Stimulated activated CD4-positive, alpha-beta T cell treated with anti-CD3 and anti-CD28 coated beads, Interleukin-4, amount 100 ng/mL, for 4 hours (primary cell): ENCODE measurements at places on chromosomes 6 and 20.
A peak's percentile ranks its signal among the peaks of the same experiment; 100 is the strongest.

GRCh38 chr20:57879779-57880570, 170.2 kb upstream of the PMEPA1 start:
- no peak for DNase-seq

GRCh38 chr20:46013829-46014516, 5.3 kb downstream of the MMP9 start:
- DNase-seq, result peak; percentile 70

GRCh38 chr6:150898399-150899170, 33.1 kb downstream of the MTHFD1L start:
- DNase-seq, result no peak

DNA sequence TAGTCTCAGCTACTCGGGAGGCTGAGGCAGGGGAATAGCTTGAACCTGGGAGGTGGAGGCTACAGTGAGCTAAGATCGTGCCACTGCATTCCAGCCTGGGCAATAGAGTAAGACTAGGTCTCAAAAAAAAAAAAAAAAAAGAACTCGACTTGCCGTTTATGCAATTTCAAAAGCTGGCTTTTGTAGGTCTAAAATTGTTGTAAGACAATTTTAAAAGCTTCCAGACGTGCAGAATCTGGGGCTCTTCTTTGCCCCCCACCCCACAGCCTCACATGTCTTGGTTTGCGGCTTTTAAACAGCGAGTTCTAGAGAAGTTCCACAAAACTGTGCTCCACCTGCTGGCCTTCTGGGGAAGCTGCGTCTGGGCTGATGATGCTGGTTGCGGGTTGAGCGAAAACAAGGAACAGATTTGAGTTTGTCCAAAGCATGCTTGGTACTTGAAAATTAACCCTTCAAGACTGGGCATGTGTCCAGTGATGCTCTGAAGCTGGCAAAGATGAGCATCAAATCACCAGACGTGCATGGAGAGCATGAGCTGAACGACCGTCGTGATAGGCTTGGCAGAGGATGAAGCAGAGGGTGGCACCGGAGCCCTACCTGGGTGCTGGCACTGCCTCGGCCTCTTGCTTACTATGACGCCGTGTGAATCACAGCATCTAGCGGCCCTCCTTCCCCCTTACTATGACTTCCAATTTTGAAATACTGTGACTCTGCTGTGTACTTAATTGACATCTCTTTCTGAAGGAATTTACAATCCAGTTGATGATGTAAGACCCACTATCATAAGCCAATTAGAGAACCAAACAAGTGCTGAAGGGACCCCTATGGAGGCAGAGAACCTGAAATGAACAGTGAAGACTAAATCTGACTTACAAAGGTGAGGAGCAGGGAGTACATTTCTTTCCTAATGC, 171.4 kb downstream of the GMPR start:
- DNase-seq, result peak; percentile 40

DNA sequence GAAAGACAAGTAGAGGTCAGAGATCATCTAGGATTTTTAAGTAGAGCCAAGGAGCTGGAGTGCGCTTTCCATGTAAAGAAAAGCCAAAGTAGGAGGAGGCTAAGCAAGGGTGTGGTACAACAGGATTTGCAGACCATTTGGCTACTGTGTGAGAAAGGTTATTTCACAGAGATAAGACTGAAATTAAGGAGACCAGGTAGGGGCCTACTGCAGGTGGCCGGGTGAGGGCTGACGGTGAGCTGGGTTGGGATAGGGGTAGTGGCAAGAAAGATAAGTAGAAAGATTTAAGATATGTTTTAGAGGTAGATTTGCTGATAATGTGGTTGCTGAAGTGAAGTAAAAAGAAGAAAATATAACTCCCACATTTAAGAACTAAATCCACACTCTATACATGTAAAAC, 3.8 kb downstream of the BLOC1S5 start:
- DNase-seq, result no peak

DNA sequence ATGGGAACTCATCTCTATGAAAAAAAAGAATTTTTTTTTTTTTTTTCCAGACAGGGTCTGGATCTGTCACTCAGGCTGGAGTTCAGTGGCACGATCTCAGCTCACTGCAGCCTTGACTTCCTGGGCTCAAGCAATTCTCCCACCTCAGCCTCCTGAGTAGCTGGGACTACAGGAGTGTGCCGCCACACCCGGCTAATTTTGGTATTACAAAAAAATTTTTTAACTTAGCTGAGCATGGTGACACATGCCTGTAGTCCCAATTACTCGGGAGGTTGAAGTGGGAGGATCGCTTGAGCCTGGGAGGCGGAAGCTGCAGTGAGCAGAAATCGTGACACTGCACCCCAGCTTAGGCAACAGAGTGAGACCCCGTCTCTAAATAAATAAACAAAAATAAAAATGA, 7.5 kb downstream of the DEF6 start:
- no peak for DNase-seq

GRCh38 chr6:27834879-27835549, 77.2 kb downstream of the OR2B2 start:
- no peak for DNase-seq

DNA sequence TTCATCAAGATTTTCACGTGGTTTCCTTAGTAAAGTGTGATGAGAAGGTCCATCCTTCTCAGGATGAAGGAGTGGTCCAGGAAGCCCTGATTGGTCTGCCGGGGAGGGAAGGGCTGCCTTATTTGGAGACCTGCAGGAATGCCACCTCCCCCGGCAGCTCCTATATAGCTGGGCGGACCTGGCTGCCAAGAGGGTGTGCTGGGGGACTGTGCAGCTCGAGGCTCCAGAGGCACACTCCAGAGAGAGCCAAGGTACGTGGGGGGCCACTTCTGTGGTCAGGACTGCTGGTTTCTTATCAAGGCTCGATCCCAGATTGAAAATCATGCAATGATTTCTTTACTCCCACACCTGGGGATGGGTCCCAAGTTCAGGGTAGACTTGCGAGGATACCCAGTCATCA, at the start of gene PRND:
PRND (plus strand) TSS at position 191 of the 400 bp plus-strand sequence. CDS start 2,643 bp downstream, outside the sequence.
- DNase-seq, result no peak
